ENCODE measurements at places on chromosomes 4 and X.

GRCh38 chr4:130563889-130564418 is 1468.0 kb downstream of the C4orf33 start:
- no peak for DNase-seq

GRCh38 chr4:114364857-114365256 is 233.8 kb upstream of the UGT8 start:
- DNase-seq, result no peak

DNA sequence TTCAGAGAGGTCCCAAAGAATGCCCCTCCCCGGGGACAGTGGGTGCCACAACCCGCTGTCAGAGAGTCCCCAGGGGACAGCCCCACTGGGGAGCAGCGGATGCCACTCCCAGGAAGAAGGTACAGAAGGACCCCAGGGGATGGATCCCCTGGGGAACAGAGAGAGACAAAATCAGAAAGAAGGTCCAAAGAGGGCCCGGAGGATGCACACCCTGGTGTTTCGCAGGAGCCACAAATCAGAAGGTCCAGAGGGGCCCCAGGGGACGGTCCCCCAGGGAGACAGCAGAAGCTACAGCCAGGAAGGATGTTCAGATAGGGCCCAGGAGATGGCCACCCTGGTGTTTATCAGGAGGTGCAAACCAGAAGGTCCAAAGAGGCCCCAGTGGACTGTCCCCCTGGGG is 1.4 kb downstream of the TEX13D start:
- no peak for DNase-seq

DNA sequence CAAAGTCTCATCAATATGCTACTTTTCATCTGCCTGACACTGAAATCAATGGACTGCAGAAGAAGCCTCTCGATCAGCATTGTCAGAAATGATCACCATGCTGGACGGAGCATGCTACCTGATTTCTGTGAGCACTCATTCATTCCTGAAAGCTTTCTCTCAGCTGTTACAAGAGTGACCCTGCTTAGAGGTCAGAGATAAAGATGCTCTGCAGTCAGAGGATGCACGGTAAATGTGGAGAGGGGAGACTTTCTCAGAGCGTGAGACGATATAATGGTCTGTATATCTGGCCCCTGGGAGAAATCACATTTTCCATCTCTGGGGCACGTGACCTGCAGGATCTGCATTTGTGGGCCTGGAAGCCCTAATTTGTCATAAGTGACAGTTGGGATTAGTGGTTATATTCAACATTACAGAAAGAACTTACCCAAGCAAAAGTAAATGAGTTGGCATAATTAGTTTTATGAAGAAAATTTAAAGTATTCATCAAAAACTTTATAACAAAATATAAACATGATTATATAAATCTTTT is 125.6 kb upstream of the TTC29 start:
- DNase-seq, result no peak

DNA sequence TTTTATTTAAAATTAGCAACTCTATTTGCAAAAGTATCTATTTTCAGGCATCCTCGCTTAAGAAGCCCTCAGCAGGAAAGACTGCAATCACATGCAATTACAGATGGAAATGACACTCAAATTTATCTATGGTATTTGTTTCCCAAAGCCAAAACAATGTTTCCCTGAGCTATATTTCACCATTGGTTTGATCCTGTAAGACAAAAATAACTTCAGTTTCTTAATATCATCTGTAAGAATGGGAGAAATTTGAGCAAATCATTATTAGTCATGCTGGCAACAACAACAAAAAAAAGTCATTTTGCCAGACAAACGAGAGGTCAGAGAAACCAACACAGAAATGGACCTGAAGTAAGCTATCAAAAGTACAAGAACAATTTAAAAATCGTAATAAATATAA is 204.1 kb downstream of the NR3C2 start:
- no peak for DNase-seq
